ENCODE measurements at places on chromosomes 4 and X.
A peak's percentile ranks its signal among the peaks of the same experiment; 100 is the strongest.

- no peak for DNase-seq
Measured at GRCh38 chr4:183860119-183860518, 45.0 kb upstream of the STOX2 start.

GRCh38 chr4:64911846-64912245 lies 502.6 kb upstream of the TECRL start:
- DNase-seq: no peak

DNA sequence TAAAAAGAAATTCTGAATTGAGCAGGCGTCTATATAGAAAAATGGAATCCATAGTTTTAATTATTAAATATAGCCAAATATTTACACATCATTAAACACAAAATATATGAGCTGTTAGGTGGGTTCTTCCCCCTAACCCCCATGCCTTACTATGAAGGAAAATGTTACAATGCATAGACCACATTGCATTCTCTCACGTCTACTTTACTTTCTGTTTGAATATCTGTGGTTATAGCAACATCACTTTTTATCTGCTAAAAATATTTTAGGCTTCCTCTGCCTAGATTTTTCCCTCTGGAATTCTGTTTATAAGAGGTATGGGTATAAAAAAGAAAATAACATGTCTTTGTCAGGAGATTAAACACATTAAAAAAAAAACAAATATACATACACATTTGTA lies 73.1 kb downstream of the MAML3 start:
- DNase-seq: no peak

DNA sequence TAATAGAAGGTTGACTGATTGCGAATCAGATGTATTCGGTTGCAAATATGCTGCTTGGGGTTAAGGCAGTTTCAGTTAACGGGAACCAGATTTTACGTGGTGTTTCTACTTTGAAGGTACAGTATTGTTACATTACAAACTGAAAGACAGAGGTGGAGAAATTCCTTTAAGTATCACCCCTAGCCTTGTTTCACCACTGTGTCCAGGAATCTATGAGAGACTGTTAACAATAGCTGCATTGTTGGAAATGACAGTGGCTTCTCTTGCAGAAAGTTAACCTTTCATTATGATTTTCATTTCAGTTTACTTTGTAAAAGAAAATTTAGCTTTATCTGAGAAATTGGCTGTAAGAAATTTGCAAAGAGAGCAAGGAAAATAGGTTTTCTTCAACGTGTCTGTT lies 2.6 kb downstream of the CDKL5 start:
- DNase-seq: no peak

DNA sequence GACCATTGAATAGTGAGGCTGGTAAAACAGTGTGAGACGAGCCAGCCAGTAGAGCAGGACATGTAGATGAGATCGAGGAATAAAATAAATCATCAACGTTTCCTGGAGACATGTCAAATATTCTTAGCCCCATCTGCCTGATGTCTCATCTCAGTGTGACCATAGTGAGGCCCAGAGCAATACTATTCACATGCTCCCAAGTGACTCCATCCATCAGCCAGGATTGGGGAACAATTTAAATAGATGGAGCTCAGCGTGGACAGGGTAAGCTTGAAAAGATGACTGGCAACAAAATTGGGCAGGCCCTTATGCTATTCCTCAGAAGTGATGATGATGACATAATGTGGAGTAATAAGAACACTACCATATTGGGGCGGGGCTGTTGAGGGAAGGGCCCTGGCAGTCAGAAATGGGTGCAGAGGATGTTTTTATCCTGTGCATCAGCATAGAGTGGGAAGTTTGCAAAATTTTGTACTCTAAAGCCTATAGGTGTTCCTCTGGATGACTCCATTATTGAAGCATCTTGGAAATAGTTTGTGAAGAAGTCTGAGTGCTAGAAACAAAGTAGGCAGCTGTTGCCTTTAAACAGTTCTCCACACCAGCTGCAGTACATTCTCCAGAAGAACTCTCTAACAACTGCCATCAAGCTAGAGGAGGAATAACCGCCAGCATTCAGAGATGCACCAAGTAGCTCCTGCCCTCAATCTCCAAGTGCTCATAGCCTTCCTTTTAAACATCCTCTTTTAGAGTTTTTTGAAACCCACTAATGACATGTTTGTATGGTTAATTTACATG lies 333.0 kb downstream of the DCHS2 start:
- no peak for DNase-seq

DNA sequence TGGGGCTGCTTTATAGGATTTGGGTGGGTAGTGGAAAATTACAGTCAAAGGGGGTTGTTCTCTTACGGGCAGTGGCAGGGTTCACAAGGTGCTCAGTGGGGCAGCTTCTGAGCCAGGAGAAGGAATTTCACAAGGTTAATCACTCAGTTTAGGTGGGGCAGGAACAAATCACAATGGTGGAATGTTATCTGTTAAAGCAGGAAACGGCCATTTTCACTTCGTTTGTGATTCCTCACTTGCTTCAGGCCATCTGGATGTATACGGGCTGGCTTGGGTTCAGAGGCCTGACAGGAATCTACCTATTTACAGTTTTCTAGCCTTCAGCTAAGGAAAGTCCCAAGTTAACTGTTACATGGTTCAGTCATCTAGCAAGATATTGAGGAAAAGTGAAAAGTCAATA lies 1003.5 kb downstream of the STPG2 start:
- no peak for DNase-seq

DNA sequence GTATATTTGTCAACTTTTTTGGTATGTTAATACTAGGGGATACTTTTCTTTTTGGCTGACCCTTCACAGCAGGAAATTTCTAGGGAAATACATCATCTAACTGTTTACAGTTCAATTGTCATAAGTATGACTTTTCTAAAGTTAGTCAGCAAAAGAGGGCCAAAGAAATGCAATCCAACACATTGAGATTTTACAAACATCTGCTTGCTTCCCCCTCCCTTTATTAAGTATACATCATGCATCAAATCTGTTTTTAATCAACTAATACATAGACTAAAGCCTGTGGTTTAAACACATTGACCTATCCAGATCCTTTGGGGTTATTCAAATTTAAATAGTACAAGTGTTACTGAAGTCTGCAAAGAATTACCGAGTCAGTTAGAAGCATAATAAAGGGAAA lies 93.9 kb downstream of the MID1 start:
- no peak for DNase-seq

GRCh38 chr4:35938936-35939335 lies 305.4 kb downstream of the ARAP2 start:
- no peak for DNase-seq

DNA sequence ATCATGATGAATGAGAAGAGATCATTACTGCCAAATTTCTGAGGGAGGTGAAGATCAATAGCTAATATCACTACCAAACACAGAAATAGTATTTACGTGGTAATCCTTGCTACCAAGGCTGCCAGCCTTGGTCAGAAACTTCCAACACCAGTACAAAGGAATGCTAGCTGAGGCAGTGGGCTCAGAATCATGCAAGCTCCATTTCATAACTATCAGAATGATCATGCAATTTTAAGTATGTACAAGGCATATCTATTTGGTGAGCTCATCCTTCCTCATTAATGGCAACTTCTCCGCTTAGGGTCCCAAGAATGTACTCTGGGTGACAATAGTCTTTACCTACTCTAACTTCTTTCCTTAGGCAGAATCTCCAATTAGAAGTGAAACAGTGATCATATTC lies 135.0 kb downstream of the GPC3 start:
- DNase-seq: no peak

- DNase-seq: peak; percentile 72
Measured at GRCh38 chrX:135973548-135974278, at the start of gene MMGT1. Gene MMGT1, minus strand, starts transcription at chrX:135973988. Its CDS starts 313 bp downstream, at chrX:135973675.

- DNase-seq: no peak
Measured at GRCh38 chrX:9997524-9997923, 30.4 kb downstream of the CLDN34 start.

DNA sequence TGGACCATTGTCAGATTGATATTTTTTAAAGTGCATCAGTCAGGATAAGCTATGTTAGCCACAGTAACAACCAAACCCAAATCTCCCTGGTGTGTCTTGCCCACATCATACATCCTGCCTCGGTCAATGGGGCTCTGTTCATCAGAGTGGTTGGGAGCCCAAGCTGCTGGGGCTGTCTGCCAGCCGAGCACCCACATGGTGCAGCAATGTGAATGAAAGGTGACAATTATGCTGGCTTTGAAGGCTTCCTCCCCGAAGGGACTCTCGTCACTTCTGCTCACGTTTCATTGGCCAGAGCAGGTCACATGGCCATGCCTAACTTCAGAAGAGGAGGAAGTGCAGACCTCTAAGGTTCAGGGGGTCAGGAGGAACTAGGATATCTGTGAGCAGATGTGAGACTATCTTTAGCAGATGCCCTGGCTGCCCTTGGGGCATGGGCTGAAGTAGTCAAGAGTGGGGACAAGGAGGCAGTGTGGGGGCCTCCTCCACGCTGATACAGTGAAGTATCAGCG lies 1.3 kb upstream of the JAKMIP1 start:
- no peak for DNase-seq

DNA sequence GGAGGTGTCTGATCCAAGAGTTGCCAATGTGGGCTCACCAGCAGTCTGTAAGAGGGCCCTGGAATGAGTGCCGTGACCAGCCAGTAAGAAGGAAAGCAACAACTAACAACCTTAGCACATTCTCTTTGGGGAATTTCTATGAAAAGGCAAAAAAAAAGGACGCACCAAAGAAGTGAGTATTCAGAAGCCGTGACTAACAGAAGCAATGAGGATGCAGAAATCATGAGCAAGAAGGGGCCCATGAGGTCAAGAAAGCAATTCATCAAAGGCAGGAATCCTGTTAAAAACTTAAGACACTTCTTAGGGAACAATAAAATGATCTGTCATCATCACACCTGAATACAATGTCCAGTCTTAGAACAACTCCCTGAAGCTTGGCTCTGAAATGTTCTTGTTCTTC lies 260.5 kb downstream of the RAPGEF2 start:
- DNase-seq: no peak

DNA sequence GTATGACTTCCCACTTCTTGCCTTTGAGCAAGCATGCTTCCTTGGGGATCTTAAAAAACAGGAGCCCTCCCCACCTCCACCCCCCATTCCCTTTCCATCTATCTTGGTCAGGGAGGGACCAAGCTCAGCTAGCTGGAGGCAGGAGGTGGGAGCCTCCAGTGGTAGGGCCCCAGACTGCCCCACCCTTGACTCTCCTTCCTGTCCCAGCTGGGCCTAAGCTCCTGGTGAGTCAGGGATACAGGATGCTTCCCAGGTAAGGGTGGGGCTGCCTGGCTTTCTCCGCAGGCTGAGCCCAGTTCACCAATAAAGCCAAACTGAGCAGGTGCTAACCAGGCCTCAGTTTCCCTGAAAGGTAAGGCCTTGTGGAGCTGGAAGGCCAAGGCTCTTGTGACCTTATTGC lies 15.2 kb downstream of the EFNB1 start:
- no peak for DNase-seq

DNA sequence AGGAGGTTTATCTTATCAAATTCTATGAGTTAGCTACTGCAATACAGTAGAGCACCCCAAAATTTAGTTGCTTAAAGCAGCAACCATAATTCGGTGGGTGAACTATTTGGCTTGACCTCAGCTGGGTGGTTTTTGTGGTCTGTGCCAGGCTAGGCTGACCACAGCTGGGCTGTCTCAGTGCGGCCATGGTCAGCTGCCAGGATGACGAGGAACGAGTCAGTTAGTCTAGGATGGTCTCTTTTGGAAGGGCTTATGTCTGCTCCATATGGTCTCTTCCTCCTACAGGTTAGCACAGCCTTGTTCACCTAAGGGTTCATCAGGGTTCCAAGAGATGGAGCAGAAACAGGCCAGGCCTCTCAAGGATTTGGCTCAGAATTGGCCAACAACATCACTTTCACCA lies 210.4 kb downstream of the PALLD start:
- no peak for DNase-seq

DNA sequence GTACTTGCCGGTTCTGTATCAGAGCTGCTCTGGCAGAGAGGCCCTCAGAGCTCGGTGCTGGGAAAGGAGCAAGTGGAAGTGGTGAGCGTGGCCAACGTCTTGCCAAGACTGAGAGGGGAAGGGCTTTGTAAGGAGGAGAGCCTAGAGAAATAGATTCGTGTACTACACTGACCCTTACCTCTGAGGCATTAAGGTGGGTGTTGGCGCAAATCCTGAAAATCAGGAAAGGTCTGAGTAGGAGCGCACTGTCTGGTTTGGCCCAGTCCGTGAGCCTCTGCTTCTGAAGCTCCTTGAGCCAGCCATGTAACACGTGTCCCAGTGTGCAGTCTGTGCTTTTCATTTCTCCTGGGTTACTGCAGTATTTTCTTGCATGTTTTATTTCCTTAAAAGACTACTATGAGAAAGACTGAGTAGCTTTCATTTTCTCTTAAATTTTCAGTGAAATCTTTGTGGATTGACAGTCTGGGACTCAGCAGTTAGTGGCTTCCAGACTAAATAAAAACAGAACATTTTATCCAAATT lies 140.5 kb downstream of the SOWAHB start:
- DNase-seq: no peak

DNA sequence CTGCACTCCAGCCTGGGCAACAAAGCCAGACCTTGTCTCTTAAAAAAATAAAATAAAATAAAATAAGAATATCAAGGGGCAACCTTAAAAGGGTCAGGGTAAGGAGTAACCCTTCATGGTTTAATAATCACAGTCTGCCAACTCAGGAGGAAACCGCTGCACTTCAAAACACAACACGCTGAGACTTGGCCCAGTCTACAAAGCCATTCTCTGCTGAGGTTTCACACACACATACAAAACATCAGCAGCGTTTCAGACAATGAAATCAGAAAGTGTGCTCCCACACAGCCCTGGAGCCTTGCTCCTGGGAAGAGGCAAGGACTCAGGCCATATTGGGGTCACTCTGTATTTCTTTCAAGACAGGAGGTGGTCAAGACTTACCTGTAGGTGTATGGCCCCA lies 18.3 kb downstream of the SCARB2 start:
- no peak for DNase-seq

DNA sequence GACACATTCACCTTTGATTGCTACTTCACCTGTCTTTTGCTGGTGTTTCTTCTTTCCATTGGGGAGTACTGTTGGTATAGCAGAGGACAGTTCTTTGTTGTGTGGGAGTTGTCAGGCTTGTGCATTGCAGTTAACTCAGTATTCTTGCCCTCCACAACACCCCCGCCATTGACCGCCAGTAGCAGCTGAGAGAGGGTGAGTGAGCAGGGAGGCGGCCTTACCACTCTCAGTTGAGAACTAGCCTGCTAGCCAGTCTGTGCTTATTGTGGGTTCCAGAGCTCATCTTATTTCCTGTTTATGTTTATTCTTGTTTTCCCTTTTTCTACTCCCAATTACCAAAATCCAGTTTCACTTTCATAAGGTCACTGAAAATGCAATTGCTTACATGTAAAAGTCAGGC lies 52.2 kb downstream of the STIM2 start:
- DNase-seq: no peak

- no peak for DNase-seq
Measured at GRCh38 chrX:154818916-154819770, 13.9 kb upstream of the MPP1 start.

GRCh38 chr4:44660396-44660795 lies 9.0 kb upstream of the YIPF7 start:
- no peak for DNase-seq

GRCh38 chr4:78451407-78451806 lies 100.2 kb upstream of the ANXA3 start:
- no peak for DNase-seq

- DNase-seq: no peak
Measured at GRCh38 chr4:158929939-158930638, 161.3 kb downstream of the FNIP2 start.
